BJ (cell line): ENCODE measurements at places on chromosomes 7 and 10. TPM values are rescaled to one million over a fixed set of nuclear protein-coding genes. Genes with fewer than 3 reads are reported as not detected.

The PNLIPRP1 gene
- not detected in 2 replicates for polyA plus RNA-seq

DNA sequence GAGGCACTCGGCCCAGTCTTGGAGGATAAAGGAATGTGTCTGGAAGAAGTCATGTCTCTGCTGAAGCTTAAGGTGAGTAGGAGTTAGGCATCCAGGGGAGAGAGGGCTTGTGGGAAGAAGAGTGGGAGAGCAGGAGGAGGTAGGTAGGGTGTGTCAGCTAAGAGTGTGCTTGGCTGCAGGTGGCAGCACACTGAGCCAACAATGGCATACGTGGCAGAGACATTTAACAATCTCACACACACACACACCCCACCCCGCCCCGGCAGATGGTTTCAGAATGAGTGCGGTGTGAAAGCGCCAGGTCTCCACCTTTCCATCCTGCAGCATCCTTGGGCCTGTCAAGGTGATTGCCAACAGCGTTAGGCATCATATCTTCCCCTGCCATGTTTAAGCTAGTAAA, 11.2 kb upstream of the ARPC1A start:
- DNase-seq: no peak

The ASAH2B gene
- polyA plus RNA-seq: 2.7 and 6.1 TPM in 2 replicates

The NRCAM gene
- polyA plus RNA-seq: 1.1 and 1.8 TPM in 2 replicates

DNA sequence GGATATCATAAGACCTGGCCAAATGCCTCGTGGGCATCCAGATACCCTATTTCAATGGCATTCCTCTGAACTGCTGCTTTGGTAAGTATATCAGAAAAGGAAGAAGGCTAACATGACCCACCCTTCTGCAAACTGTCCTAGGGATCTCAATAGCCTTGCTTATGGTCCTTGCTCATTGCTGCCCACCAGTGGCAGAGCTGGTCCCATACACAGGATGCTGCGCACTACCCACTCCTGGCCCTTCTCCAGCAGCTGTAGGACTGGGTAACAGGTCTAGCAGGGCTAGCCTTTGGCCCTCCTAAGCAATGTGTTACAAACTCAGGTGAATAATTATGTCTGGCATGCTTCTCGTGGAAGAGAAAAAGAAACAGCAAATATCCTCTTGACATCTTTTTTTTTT, 72.5 kb downstream of the C10orf90 start:
- DNase-seq: no peak

DNA sequence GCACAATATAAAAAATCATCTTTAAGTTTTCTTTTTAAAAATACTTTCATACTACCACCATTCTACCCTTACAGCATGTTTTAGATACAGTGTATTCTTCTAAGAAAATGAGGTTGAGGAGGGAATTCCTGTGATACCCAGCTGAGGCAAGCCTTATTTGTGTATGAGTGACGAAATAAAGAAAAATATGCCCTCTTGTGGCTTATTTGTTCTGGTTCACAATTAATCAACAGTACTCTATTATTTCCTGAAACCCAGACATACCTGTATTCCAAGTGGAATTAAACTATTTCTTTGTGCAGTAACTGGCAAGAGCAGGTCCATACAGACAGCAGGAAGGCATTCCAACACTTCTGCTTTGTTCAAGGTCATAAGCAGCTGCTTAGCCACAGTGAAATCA, 4.5 kb upstream of the SEMA3D start:
- DNase-seq: no peak

The SH2D4B gene
- not detected in 2 replicates for polyA plus RNA-seq

The NEUROG3 gene
- not detected in 2 replicates for polyA plus RNA-seq

The WDFY4 gene
- polyA plus RNA-seq: not detected in 2 replicates

DNA sequence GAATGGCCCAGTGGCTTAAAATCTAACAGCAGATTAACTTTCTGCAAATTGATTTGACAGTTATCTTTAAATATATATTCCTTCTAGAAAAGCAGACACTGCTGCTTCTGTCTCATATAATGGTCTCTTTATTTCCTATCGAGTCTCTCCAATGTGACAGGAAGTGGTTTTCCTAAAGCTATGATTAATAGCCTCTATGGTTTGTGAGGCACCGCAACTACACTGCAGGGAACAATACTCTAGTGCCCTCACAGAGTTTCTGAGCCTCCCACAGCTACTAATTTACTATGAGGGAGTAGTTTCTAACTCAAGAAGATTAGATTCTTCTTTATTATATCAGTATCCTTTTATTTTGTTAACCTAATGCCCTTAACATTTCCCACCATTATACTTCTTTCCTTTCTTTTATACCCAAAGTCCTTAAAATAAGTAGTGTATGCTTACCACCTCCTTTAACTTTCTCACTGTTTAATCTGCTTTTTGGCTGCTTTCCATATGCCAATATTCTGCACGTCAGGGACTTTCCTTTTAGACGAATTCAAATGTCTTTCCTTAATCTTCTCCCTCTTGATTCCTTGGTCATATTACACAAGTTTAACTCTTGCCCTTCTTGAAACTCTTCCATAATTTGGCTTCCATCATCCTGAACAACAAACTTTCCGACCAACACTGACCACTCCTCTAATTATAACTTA, 23.8 kb upstream of the AHR start:
- no peak for DNase-seq

DNA sequence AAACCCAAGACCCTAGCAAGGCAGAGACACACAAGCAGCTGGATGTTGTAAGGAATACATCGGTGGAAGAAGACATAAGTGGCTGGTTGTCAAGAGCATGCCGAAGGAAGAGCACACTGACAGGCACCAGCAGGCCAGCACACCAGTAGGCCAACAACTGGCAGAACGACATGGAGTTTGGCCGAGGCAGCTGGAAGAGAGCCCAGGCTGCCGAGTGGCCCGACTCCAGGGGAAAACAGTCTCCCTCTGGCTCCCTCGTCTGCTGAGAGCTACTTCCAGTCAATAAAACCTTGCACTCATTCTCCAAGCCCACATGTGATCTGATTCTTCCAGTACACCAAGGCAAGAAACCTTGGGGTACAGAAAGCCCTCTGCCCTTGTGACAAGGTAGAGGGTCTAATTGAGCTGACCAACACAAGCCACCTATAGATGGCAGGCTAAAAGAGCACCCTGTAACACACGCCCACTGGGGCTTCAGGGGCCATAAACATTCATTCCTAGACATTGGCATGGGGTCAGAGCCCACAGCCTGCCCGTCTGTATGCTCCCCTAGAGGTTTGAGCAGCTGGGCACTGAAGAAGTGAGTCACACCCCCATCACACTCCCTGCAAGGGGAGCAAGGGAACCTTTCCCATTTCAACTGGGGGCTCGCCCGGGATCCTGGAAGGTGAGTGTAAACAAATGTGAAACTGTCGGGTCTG, 14.7 kb upstream of the TNS3 start:
- no peak for DNase-seq

GRCh38 chr7:21191321-21192073, 236.4 kb upstream of the SP4 start:
- no peak for DNase-seq

The UBE2D4 gene
- polyA plus RNA-seq: 24.3 and 27.6 TPM in 2 replicates

The ASB15 gene
- polyA plus RNA-seq: not detected in 2 replicates

DNA sequence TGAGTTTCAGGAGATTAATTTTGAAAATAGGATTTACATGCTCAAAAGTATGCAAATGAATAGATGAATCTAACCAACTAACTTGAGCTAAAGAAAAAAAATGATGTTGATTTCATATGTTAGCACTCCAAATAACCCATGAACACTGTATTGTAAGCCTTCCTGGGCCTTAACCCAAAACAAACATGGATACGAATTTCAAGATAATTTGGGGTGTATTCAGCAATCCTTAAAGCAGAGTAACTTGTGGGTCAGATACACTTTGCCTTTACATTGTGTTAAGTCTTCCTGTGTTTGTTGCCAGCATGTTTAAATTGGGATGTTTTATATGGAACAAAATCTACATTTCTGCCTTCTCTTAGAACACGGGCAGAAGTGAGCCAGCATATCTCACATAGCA, 124.2 kb upstream of the WDR11 start:
- DNase-seq: no peak

DNA sequence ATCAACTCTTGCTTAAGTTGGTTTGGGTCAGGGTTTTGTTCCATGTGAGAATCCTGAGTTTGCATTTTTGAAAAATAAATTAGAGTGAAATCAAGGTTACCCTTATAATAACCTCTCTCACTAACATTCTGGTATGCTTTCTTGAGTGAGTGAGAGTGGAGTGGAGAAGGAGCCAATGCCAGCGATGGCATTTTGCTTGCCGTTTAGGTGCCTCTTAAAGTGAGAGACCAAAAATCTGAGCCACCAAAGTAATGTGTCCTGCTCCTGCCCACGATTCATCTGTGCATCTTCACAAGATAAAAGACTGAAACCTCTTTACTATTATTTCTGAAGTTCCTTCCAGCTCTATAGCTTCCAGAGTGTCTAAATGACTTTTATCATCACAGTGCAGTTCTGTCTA, 23.4 kb upstream of the XPNPEP1 start:
- no peak for DNase-seq

DNA sequence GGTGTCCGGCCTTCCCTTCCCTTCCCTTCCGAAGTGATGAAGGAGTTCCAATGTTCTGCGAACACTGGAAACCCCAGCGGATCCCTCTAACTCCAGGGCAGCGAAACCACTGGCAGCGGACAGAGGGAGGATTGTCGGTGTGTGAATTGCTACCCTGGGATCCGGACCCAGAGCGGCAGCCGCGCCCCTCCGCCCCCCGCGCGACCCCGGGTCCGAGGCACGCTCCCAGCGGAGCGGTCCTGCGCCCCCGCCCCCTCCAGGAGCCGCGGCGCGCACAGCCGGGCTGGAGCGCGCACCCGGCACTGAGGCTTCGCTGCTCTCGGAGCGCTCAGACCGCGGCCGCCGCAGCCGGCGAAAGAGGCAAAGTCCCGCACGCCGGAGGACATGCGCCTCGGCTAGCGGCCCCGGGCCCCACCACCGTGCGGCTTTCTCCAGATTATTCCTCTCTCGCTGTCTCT, at the start of gene PTPRZ1:
Gene PTPRZ1 (plus strand): TSS at position 331 of the 458 bp plus-strand sequence. CDS start 339 bp downstream, outside the sequence.
- no peak for DNase-seq

The TMEM176B gene
- polyA plus RNA-seq: not detected in 2 replicates

GRCh38 chr7:1324028-1324900, 91.6 kb downstream of the UNCX start:
- no peak for DNase-seq
